ENCODE measurements at places on chromosomes 6 and 20.

GRCh38 chr6:168002804-168003203, 5.3 kb downstream of the KIF25 start:
- DNase-seq: no peak

DNA sequence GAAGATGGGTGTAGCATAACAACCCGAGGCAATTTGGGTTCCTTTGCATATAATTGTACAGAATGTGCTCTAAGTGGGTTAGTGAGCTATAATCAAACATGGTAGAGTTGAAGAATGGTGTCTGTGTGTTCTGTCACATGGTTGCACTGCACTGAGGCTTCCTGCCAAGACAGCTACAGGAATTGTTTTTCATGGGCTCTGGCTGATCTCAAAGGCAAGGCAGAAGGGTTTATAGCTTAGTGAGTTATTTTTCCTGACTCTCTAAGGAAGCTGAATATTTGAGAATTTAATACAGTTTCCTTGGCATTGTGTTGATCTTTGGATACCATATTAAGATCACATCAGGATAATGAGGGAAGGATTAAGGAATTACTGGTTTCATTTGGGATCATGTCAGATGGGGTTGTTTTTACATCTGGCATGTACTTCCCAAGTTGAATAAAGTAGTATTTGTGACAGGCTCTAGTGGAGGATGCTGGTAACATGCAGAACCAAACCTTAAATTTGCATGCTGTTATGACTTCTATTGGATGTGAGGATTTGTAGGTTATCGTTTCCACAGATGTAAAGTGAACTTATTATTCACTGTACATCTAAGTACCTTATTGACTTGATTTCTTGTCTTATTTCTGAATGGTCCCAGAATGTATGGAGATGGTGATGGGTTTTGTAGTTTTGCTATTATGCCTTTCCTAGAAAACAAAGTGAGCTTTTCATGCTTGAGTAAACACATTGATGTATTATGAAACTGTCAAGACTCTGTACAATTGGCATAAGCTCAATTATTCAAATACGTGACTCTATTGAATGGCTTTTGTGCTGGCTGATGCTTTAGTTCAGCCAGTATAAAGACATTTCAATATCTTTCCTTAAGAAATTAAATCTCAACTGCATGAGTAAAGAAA, 43.3 kb downstream of the LRRC1 start:
- DNase-seq: no peak

- DNase-seq: no peak
These were observed 3.4 kb downstream of the HLA-F start for GRCh38 chr6:29726571-29727194.

DNA sequence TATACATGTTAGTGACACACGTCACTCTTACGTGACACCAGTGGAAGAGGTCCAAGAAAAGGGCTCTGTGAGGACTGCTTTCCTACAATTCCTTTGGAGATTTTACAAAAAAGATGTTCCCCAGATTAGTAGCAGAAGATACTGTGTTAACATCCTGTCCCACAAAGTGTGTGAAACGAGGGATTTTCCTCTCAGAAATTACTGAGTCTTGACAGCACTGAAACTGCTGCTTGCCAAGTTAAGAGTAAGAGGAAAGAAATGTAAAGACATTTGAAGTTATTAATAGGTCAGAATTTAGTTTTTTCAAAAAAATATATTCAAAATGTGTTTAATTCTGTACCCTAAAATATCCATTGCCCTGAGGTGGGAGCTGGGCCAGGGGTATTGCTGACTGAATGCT, 58.8 kb upstream of the MAP7 start:
- DNase-seq: no peak

Data from activated T-cell treated with anti-CD3 and anti-CD28 coated beads, Interleukin-2, amount 50 U/mL, for 1 hour (primary cell).